ENCODE measurements at places on chromosomes 1 and 21.

DNA sequence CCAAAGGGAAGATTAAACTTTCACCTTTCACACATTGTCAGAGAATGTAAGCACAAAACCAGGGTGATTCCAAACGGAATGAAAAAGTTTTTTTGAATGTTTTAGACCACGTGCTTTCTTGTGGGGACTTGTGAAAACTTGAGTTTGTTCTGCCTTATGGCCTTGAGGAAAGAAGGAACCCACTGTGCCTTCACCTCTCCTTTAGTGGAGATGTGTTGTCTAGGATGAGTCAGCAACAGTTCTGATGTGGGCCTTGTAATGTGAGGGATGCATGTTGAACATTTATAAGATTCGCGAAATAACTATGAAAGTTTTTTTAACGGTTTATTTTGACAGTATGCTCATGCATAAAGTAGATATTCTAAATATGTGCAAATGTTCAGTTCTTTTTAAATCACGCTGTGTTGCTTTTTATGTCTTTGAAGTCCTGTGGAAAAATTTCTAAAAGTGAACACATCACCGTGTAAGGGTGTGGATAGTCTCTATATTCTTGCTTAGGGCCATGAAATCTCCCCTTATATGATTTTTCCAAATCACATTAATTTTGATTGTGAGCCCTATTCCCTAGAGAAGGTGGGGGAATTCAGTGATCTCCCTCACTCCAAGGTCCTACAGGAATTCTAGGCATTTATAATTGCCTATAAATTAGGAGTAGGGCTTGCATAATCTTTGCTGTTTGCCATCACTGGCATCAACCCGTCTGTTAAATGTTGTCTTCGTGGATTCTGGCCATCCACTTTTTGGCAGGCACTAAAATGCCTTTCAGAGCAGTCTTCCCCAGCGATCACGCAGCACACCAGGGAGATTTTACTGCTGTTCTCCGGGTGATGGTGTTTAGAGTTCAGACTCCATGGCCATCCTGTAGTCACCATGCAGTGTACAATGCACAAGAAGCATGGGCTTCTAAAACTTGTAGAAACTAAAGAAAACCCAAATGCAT lies 47.4 kb downstream of the PLA2G4A start:
- DNase-seq = no peak

DNA sequence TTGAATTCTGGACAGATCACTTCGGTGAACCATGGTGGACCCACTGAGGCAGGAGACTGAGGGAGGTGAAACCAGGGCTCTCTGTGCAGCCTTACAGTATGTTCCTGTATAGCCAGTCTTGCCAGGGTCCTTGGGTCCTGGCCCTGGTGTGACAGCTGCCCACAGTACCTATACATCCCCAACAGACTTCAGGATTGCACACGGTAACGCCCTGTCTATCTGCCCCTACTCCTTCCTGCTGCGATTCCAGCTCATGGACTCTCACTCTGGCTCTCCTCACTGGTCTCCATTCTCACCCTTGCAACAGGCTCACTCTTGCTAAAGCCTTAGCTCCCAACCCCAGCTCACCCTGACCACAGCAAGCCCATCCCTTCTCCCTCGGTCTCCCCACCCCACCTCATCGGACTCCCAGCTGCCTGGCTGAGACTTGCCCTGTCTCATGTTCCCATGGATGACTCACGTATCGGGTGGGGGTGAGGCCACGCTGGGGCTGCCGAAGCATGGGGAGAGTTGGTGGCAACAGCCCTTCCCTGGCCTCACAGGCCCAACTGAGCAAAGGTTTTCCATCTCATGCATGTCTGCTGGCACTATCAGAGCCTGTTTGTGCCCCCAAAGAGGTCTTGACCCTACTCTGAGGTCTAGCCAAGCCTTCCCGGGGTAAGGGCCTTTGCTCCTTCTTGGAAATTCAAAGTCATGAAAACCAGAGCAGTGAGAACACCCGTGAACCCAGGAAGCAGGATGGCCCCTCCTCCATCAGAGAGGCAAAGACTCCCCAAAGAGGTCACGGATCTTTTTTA lies 7.1 kb downstream of the PHLDA3 start:
- DNase-seq = peak; percentile 90

DNA sequence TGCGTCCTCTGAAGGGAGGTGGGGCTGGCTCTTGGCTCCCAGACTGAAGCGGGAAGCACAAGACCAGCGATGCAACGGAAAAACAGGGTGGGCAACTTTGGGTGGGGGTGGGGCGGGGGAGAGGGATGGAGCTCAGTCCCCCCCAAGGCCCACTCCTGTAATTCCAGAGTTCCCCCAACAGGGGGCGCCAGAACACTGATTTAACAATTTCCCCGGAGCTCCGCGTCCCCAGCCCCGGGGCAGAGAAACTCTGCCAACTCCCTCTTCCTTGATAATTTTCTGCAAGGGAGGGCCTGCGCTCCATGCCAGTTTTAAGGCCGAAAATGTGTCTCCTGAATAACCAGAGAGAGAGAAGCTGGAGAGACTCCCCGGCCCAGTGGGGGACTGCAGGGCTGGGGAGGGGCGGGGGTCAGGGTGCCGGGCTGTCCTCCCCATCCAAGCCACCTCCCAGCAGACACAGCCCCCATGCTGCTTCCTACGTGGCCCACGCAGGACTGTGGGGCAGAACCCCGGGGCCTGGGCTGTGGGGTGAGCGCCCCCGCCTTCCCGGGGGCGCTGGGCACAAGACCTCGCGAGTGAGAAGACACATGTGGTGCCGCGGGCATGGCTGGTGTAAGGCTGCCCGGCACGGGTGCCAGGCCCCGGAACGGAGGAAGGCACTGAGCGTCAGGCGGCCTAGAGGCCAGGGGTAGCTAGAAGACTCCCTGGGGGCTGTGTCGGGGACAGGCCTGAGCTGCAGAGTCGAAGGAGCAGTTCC lies 51.4 kb downstream of the KIF21B start:
- DNase-seq = peak; percentile 85

DNA sequence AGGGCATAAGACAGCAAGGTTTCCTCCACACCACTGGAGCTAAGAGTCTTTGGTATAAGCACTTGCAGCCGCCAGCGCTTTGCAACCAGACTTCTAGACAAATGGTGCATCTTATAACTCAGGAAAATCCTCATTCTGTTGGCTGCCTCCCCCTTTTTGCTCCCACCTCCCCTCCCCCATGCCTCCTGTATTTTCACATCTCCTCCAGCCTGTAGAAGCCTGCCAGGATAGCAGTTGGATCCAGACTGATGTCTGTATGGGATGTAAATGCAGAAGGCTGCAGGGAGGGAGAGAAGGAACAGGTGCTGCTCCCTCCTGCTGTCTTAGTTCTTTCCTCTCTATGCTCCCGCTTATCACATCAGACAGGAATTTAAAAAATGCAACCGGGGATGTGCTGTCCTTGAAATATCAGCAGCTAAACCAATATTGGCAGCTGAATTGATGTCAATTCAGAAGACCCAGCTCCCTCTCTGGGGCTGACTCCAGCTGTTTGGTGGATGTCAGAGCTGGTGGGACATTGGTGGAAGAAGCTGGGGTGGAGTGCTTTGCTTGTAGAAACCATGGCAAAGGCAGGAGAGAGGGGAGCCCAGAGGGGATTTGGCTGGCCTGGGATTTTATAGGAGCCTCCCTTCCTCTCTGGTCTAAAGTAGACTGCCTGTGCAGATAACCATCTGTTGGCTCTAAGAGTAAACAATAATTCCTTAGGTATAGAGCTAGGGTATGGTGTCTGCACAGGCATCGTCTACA lies 53.5 kb downstream of the NFASC start:
- no peak for DNase-seq

GRCh38 chr1:18139198-18139981 lies 31.8 kb downstream of the IGSF21 start:
- DNase-seq = no peak

- no peak for DNase-seq
Measured at GRCh38 chr1:164991763-164992314, 364.7 kb downstream of the LMX1A start.

DNA sequence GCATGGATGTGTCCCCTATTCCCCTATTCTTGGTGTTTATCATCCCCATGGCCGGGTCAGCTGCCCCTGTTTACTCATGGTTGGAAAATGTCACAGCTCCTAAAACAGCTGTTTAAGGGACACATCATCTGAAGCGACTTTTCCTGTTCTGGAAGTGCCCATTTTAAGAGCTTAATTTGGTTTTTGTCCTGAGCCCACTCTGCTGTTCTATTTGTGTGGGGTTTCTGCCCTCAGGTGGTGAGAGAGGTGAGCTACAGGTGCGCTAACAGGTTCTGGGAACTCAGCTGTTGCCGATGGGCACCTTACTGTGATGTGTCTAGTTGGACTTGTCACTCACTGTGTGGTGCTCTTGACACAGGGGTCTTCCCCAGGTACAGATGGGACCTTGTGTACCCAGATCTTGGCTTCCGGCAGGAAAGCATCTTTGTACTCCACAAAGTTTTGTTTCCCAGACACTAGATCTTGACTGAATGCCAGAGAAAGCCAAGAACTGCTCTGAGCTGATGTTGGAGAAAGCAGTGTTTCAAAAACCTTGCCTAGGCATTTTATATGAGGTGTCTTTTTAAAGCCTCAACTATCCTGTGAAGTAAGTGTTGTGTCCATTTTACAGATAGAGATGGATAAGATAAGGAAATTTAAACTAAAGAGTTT lies 59.0 kb upstream of the CD1D start:
- DNase-seq = no peak

DNA sequence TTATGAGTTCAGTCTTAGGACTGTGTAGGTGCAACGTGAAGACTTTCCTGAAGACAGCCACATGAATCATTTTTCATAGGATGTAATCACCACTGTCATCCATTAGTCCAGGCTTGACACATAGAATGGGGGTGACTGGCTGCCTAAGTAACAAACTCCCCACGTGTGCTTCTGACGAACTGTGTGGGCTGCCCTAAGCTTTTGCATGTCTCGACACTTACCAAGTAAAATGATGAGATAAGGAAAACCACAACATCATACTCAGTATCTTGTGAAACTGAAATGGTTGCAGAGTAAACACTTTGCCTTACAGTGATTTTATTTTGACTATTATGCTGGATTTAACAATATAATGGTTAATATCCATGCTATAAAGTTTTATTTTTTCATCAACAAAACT lies 19.5 kb downstream of the ERG start:
- no peak for DNase-seq

All from sciatic nerve (tissue), 2 donors.